ENCODE measurements at places on chromosomes 2 and 18.
A peak's percentile ranks its signal among the peaks of the same experiment; 100 is the strongest.

DNA sequence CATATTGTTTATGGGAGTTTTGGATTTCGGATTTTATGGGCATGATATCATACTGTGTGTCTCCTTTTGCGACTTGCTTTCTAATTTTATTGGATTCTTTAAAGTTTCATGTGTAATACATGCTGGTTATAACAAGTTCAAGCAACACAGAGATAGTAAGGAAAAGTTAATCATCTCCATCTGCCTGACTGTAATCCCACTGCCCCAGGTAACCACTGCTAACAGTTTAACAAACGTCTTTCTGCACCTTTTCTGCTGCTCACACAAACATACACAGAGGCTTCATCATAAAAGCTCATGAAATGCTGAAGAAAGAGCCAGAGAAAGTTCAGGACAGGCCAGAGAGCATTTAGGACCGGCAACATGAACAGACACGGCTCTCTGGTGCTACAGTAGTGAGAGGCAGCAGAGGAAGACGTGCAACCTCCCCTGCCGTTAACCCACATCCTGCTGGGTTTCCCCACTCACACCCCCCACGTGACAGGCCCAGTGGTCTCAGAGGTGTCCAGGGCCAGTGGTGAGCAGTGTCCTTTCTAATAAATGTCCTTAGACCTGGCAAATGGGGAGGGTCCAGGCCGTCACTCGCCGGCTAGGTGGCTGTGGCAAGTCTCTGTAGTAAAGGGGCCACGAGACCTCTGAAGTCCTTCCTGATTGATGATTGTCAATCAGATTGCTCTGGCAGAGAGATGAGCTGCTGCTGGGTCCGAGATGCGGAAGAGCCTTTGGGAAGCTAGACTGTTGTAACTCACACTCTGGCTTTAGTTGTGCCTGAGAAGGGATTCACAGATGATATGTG lies 43.0 kb upstream of the SLC1A4 start:
- DNase-seq: peak; percentile 65

- no peak for DNase-seq
Measured at GRCh38 chr2:120392923-120393322, 47.0 kb downstream of the INHBB start.

GRCh38 chr18:31419457-31419932 lies 28.0 kb upstream of the DSG3 start:
- no peak for DNase-seq

DNA sequence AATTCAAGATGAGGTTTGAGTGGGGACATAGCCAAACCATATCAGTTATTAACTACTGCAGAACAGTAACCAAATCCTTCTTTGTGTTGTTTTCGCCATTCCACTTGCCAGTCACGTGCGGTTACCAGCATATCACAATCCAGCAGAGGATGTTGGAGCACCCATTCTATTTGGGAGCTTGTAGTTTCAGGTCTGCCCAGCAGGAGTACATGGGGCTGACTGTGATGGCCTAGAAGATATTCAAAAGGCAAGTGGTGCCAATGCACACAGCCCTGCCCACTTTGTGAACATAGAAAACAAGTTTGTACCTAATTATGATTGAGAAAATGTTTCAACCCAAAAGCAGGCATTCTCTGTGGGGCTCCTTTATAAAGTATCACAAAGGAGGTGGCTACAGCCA lies 57.0 kb downstream of the ZNF519 start:
- no peak for DNase-seq

GRCh38 chr2:46487667-46488335 lies 8.4 kb downstream of the TMEM247 start:
- DNase-seq: no peak

- no peak for DNase-seq
Measured at GRCh38 chr2:215432759-215433594, 2.9 kb downstream of the FN1 start.
